ENCODE measurements at places on chromosomes 2 and 18.

GRCh38 chr2:43032213-43033015 lies 194.0 kb downstream of the ZFP36L2 start:
- DNase-seq: no peak

GRCh38 chr2:134985061-134985460 lies 62.2 kb downstream of the MAP3K19 start:
- DNase-seq: no peak

DNA sequence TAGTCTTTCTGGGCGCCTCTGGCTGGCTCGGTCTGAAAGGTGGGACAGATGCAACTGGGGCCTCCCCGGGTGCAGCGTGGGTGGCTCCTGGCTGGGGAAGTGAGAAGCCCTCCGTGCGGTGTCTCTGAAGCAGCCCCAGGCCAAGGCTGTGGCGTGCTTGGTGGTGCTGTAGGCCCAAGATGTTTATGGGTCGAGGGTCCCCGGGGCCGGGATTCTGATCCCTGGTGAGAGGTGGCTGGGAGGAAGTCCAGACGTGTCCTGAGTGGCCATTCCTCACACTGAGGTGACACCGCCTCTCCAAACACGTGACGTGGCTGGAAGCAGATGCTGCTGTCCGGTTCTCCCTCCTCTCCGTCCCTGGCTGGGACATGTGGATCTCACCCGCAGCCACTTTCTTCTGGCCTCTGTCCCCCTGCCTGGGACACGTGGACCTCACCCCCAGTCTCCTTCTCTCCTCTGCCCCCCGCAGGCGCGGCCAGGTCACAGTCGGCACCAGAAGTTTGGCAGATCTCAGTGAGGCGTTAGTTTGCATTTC lies 12.6 kb downstream of the RTP5 start:
- peak; percentile 58 for DNase-seq

DNA sequence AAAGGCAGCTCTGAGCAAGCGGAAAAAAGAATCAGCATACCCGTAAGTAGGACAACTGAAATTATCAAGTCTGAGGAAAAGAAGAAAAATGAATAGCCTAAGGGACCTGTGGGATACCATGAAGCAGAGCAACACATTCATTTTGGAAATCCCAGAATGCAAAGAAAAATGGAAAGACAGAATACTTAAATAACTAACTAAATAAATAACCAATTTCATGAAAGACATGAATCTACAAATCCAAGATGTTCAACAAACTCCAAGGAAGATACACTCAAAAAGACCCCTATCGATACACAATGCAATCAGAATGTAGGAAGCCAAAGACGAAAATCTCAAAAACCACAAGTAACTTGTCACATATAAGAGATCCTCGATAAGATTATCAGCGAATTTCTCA lies 117.0 kb downstream of the USP34 start:
- DNase-seq: no peak

GRCh38 chr2:205589479-205589878 lies 92.8 kb upstream of the NRP2 start:
- DNase-seq: no peak

DNA sequence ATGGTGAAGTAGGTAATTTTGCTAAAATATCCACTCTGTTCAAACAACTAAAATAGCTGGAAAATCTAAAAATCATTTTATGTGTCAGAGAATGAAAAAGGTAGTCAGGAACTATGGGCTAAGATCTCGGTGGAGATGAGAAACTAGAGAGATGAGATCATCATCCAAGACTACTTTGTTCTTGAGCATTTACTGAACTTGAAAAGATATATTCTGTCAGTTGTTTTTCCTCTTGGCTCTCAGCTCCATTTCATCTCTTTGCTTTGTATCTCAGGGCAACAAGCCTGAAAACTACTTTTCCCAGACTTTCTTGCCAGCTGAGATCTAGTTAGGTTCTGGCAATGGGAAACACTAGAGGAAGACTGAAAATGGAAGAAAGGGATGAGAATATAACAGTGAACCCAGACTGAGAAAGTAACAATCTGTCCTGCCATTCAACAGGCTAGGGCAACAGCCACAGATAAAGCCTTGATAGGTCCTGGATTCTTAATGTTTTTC lies 346.2 kb upstream of the MEX3C start:
- no peak for DNase-seq

- no peak for DNase-seq
These were observed 255.0 kb downstream of the TRIB2 start for GRCh38 chr2:12971581-12972365.

DNA sequence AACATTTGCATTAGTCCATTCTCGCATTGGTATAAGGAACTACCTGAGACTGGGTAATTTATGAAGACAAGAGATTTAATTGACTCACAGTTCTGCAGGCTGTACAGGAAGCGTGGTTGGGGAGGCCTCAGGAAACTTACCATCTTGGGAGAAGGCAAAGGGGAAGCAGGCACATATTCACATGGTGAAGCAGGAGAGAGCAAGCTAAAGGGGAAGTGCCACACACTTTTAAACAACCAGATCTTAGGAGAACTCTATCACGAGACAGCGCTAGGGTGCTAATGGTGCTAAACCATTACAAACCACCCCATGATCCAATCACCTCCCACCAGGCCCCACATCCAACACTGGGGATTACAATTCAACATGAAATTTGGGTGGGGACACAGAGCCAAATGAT lies 201.7 kb upstream of the MGAT5 start:
- DNase-seq: no peak

- no peak for DNase-seq
These were observed 1101.0 kb upstream of the FANCL start for GRCh38 chr2:59342166-59342565.
